HL-60 (cell line): ENCODE measurements at places on chromosomes 3 and 15.

DNA sequence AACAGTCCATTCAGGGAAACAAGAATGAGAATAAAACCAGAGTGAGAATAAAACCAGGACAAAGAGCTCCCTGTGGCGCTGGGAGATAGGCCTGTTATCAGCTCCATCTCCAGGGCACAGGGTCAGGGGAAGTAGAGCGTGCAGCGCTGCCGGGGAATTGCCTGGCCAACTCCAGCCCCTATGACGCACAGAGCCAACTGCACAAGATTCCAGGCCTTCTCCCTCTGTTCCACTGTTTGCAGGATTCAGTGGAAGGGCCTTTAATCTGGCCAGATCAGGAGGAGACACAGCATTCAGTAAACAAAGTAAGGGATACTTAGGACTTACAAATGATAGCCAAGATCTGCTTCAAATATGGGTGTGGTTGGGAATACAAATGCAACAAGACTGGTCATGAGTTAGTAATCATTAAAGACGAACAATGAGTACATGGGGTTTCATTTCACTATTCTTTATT is 49.4 kb downstream of the ITGB5 start:
- DNase-seq: no peak

DNA sequence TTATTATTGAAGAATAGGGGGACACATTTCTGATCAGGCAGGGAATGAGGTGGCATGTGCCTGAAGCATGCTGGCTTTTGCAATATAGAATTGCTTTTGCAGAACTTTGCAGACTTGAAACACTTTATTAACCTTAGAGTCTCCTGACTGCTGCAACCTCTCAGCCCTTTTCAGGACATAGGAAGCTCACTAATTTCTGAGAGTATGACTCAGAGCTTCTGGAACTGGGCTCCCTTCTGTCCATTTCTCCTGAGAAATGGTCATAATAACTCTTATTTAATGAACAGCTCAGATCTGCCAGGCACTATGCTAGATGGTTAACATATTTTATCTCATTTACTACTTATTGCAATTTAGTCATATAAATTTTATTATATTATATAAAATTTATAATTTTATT is 38.6 kb upstream of the DGKG start:
- no peak for DNase-seq

DNA sequence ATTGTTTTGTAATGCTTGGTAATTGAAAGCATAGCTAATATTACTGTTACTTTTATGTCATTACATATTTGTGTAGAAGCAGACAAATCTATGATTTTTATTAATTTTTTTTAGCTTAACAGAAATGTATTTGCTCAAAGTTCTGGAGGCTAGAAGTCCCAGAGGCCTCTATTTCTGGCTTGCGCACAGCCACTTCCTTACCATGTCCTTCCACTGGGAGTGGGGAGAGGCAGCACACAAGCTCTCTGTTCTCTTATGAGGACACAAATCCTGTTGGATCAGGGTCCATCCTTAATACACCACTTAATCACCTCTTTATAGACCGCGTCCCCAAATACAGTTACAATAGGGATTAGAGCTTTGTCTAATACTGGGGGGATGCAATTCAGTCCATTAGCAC is 1061.4 kb downstream of the OTOL1 start:
- DNase-seq: no peak

DNA sequence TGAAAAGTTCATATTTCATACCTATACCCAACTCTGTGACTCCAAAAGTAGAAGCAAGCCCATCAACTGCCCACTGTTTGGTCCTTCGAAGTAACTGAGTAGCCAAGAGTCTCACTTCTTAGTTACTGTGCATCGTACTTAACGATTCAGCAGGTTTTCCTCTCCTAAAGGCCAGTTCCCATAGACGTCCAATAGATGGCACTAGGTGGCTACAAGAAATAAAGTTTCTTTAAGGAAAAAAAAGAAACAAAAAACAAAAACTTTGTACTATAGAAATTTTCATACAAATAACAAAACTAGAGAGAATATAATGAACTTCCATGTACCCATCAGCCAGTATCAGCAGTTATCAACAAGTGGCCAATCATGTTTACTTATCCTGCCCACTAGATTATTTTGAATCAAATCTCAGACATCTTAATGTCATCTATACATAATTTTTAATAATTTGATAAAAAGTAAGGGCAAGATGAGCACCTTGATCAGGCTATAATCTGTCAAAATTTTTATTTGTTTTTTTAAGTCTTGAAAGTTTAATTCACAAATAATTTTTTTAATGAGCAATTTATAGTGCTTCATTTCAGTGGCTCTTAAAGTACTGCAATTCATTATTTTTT is 63.8 kb upstream of the ACP3 start:
- DNase-seq: peak; percentile 56

DNA sequence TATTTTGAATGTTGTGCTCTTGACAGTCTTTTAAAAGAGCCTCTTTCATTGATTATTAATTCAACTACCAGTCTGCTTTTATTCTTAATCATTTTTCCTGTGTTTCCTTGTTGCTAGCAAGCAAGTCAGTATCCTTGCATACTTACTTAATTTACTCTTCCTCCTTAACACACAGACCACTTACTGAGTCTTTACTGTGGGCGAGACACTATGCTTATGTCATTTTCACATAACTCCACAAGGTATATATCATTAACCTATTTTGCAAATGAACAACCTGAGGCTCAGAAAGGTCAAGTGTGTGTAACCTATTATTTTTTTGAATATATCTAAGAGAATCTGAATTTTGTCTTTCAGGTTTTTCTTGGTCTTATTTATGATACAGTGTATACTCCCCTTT is 130.9 kb downstream of the WDR76 start:
- DNase-seq: no peak

DNA sequence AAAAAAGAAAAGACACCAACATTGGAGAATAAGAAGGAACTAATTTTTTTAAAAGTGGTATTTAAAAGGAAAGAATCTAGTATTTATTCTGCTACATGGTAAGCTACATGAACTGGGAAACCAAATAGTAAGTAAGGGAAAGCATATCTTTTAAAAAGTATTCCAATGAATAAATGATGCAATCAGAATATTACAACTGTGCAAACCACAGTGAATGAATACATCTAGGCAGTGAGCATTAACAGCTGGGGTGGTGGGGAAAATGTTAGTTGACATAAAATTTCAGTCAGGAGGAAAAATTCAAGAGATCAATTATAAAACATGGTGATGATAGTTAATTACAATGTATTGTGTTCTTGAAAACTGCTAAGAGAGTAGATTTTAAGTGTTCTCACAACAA is 16.9 kb downstream of the ICE2 start:
- DNase-seq: no peak

GRCh38 chr15:96329403-96329981 is 1.0 kb upstream of the NR2F2 start:
- no peak for DNase-seq

DNA sequence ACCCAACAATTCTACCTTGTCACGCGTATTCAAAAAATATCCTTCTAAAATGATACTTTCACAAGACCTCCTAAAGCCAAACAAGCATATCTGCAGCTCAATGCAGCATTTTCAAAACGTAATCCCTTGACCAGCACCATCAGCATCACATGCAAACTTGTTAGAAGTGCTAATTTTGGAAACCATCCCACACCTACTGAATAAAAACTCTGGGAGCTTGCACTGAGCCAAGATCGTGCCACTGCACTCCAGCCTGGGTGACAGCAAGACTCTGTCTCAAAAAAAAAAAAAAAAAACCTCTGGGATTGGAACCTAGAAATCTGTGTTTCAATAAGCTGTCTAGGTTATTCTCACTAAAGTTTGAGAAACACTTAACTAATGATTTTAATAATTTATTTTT is 223.3 kb upstream of the CCDC54 start:
- no peak for DNase-seq

GRCh38 chr15:50137330-50137761 is 18.3 kb upstream of the ATP8B4 start:
- no peak for DNase-seq

- no peak for DNase-seq
Measured at GRCh38 chr3:56974247-56974930, 86.1 kb upstream of the SPATA12 start.

GRCh38 chr15:37045859-37046740 is 54.2 kb downstream of the MEIS2 start:
- DNase-seq: no peak

DNA sequence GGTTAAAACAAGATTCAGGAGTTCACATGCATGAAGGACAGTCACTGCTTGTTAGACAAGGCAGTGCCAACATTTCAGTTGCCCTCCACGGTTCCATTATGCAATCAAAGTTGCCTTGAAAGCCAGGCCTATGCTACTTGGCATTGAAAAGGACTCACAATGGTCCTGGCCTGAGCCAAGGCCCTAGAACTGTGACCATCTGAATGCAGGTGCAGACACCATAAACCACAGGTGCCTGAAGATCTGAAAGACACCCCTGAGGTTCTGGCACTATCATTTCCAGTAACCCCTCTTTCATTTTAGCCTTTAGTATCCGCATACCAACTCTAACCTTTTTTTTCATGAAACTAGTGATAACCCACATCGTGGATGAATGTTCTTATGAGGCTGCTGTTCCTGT is 2.8 kb downstream of the GABRA5 start:
- DNase-seq: no peak

DNA sequence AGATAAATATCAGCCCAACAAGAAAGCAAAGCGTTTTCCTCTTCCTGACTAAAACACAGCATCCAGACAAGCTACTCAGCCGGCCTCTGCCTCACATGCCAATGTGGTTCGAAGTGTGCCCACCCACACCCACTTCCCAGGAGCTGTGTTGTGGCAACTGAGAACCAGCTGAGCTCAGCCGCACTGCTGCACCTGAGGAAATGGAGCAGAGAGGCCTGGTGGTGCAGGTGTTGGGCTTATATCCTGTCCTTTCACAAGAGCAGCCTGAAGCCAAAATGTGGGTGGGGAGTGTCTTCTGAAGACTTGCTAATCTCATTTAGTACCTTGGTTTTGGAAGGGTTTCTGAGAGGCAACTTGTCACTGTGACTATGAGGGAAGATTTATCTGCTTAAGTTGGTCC is 23.0 kb upstream of the RETNLB start:
- DNase-seq: no peak

DNA sequence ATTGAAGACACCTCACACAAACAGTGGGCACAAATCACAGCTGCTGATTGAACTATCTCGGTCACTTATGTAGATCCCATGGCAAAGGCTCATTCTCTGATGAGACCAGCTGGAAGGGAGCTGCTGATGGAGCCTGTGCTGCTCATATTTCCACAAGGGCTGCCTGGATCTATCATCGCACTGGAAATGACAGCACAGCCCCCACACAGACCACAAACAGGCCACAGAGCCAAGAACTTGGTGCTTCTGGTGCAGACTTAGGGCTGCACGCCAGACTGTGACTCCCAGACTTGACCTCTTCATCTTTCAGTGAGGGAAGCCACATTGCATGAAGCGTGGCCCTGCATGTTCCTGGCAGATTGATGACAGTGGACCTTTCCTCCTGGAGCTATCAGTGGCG is 197.6 kb downstream of the MINAR1 start:
- DNase-seq: no peak

GRCh38 chr15:98713585-98714001 is 65.3 kb downstream of the IGF1R start:
- no peak for DNase-seq

DNA sequence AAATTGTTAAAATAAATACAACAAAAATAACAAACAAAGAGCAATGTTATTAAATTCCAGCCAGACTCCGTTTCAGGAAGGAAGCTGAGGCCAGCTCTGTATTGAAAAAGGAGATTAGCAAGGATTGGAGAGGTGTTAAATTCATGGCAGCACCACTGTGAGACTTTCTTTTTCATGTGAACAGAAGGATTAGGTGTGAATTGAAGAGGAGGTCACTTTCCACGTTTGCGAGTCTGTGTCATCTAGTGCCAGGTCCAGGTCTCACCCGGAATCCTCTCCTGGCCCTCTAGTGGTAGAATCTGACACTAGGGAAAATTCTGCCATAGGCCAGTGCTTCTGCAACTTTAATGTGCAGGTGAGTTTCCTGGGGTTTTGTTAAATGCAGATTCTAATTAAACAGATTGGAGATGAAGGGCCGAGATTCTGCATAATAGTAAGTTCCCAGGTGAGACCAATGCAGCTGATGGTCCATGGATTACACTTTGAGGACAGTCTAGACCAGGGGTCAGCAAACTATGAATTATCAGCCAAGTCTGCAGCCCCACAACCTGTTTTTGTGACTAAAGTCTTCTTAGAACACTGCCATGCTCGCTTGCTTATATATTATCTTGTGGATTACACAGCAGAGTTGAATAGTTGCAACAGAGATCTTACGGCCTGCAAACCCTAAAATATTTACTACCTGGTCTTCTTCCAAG is 9.2 kb upstream of the SLC6A1 start:
- no peak for DNase-seq
